B cell (primary cell): ENCODE measurements at places on chromosomes 13 and 19. TPM values are rescaled to one million over a fixed set of nuclear protein-coding genes. Genes with fewer than 3 reads are reported as not detected.

The ADGRL1 gene
- total RNA-seq = 0.85 and 1.8 TPM in 2 replicates

The OR10H1 gene
- 0.07 and 0.10 TPM in 2 replicates for total RNA-seq

DNA sequence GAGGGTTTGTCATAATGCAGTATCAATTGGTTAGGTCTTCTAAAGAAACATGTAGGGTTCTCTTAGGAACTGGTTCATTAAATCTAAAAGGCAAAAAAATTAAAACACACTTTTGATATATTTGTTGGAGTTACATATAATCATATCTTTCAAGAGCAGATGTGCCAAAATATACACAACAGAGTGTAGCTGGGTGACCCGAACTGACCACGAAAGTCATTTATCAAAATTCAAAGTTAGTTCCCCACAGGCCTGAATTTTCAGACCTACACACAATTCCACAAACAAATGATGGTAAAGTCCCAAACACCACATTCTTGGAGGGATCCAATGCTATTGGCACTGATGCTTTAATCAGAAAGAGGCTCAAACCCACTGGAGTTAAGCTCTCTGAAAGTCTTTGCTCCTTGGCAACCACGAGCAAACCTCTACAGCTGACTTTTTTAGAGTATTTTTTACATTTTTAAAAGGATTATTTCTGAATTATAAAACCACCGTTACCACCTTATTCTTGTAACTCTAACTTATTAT, 50.9 kb downstream of the IRS2 start:
- DNase-seq = no peak

- no peak for DNase-seq
Measured at GRCh38 chr13:113849981-113850721, 13.7 kb downstream of the GAS6 start.

- DNase-seq = no peak
Measured at GRCh38 chr13:94119360-94119936, 360.0 kb downstream of the DCT start.

GRCh38 chr13:60229708-60230272, 66.1 kb upstream of the DIAPH3 start:
- no peak for DNase-seq

- DNase-seq = no peak
Measured at GRCh38 chr13:100547791-100548201, 40.8 kb downstream of the GGACT start.

DNA sequence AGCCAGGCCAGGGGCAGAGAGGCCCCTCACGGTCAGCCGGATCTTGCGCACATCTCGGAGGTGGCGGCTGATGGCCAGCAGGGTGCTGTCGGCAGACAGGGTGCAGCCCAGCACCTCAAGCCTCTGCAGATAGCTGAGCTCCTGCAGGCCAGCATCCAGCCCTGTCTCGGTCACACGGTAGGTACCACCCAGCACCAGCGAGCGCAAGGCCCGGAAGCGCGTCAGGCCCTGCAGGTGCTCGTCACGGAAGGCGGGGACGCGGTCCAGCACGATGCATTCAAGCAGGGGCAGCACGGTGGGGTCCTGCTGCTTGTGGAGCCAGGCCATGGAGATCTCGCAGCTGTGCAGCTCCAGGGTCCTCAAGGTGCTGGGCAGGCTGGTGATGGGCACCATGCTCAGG, 7.7 kb downstream of the FBXL12 start:
- no peak for DNase-seq

GRCh38 chr13:24184882-24185281, 24.4 kb downstream of the SPATA13 start:
- no peak for DNase-seq
